ENCODE measurements at places on chromosomes 5 and 9.

GRCh38 chr5:175694371-175695160, 36.7 kb downstream of the HRH2 start:
- DNase-seq: no peak

GRCh38 chr9:71306134-71306533, 184.7 kb upstream of the TRPM3 start:
- DNase-seq: no peak

DNA sequence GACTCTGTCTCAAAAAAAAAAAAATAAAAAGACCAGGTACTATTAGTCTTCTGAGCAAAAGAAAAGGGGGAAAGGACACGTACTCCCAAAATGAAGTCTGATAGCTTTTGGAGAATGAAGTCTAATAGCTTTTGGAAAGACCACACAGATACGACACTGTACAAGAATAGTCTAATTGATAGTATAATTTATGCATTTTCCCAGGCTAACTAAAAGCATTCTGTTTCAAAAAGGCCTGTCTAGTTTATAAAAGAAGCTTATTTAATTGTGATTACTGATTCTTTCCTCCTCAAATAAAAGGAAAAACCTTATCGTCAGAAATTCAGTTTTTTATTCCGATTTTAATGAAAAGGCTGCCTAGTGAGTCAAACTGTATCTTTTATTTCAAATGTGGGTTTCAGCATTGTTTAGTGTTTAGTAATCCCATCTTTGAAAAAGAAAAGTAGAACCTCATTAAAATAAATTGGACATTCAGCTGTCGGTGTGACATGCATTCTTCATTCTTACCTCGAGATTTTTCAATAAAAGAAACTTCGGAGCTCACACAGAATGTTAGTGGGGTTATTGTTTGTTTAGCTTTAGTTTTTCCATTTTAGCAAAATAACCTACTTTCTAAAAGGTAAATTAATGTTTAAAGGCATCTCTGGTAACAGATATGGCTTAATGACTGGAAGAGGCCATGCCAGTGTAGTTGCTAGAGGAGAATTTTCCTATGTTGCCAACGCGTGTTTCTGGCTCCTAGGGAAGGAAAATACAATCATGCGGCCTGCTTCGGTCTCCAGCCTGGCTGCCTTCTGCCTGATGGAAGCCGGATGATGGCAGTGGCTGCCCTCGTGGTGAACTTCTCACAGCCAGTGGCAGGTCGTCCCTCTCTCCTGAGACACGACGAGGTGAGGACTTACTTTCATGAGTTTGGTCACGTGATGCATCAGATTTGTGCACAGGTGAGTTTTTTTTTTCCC, 70.0 kb downstream of the NLN start:
- no peak for DNase-seq

- DNase-seq: no peak
Measured at GRCh38 chr5:28370896-28371295, 1332.5 kb upstream of the CDH9 start.

- DNase-seq: no peak
Measured at GRCh38 chr9:6620353-6620752, 25.2 kb downstream of the GLDC start.

DNA sequence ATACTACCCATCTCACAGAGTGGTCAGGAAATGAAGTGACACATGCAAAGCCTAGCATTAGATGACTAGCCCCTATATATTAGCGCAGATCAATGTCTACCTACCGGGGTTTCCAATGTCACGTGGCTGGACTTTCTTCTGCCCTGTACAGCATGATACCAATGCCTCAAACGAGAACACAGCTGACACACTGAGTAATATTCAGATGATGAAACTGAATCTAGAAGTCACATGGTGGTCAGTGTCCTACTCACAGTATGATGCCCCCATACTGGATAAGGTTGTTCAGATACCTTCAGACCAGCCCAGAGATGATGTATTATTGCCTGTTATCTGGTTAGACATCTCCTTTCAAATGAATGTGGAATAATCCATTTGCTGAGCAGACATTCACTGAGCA, 71.1 kb upstream of the FRRS1L start:
- no peak for DNase-seq

DNA sequence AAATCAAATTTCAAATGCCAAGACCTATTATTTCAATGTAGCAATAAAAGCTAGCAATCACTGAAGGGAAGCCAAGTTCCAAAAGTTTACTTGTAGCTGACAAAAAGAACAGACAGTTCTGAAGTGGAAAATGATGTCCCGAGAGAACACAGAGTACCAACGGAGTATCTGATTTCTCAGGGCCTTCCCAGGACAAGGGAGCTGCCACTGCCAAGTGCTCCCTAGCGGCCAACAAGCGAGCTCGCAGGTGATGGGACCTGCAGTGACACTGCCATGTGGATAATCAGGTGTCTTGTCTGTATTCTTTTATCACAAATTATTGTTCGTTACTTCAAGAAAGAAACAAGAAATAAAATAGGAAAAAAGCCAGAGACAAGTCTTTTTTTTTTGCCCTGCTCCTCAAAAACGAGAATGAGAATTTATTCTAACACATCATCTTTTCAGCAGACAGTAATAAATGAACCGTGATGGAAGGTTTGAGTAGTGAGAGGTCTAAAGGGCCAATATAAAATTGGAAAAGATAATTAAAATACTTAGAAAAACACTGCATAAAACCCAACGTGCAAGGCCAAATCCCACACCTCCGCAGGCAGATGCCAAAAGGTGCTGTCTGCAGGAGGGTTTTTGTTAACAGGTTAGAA, 159.4 kb downstream of the MYO10 start:
- no peak for DNase-seq

DNA sequence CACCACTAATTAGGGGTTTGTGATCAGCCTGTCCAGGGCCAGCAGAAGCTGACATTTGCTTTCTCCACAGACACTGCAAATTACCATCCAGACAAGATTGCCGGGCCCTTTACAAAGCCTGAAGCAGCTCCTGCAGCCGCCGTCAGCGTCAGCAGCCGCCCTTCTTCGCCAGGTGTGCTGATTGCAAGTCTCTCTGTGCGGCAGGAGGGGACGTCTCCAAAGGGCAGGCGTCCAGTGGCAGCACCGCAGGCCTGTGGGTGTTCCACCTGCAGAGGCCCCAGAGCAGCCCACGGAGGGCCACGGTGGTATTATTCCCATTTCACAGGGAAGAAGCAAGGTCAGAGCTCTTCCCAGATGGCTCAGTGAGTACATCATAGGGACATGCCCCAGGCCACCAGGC, 108.0 kb upstream of the PPP1R26 start:
- DNase-seq: no peak

GRCh38 chr5:43154469-43154868, 33.8 kb downstream of the ZNF131 start:
- DNase-seq: no peak

DNA sequence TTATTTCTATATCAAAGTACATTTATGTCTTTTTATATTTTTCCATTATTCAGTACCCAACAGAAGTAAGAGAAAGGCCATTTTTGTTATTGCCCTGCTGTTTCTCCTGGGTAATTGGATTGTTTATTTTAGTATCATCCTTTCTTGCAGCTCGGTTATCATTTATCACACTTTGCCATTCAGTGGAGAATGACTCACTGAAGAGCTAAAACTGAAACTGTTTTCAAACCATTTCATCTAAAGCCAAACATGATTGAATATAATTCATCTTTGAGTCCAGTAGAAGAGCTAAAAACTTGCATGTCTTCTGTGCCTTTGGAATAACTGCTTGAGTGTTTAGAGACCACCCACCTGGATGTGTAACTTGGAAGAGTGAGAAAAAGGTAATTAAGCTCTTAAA, 139.5 kb upstream of the PRDM9 start:
- DNase-seq: no peak

- peak; percentile 67 for DNase-seq
Measured at GRCh38 chr9:25964239-25964638, 286.0 kb upstream of the TUSC1 start.

DNA sequence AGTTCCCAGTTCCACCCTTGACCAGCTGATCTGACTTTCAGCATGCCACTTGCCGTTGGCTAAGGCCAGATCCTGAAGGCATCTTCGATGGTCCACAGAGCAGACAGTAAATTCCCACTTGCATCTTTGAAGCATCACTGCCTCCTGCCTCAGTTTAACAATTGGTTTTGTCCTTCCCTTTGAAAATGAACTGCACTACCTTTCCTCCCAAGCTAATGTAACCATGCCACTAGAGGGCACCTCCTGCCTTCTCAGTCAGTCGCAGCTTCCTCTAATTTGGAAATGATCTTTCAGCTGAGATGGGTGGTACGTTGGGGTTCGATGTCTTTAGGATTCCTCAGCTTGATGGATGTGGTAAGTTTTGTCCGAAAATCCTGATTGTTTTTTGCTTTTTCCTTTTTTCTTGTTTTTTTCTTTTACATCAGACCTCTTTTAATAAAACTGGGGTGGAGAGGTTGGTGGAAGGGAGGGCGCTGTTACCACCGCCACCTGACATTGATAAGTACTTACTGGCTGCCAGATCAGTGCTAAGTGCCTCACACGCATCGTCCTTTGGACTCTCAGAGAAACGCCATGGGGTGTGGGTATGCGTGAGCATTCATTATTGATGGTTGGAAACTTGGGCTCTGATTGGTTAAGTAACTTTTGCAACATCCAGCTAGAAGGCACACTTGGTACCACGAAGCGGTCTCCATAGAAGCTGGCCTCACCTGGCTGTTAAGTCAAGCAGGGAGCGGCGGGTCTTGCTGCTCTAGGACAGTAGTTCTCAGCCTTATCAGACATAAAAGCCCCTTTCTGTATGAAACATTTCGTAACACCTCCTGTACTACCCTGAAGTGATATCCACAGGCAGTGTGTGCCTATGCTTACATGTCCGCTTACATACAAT, 16.9 kb downstream of the PTTG1 start:
- DNase-seq: peak; percentile 64

DNA sequence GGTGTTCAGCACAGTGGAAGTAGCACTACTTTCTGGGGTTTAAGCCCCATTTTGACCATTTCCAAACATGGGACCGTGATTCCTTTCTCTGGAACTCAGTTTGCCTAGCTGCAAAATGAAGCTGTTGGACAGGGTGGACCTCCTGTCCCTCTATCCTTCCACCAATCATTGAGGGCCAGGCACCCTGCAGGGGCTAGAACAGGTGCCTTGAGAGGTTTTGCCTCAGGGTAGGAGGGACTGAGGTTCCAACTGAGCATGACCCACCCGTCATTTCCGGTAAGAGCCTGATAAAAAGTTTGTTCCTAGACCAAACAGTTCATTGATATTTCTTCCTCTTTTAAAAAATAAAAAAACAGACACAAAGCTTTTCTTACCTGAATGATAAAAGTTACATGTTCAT, 116.5 kb downstream of the MVB12B start:
- DNase-seq: no peak

DNA sequence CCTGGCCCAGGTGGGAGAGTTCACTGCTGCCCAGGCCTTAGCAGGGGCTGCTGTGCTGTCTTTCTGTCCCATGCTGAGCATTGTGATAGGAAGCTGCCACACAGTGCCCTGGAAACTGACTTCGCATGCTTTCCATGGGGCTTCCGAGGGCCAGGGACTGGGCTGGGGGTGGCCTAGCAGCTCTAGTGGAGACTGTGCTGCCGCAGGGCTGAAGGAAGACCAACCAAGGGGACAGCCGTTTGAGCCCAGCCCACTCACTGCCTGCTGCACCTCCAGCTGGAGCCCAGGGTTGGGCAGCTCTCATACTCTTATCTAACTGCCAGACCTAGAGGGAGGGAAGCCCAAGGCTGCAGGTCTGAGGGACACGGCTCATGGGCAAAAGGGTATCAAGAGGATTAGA, 79.2 kb downstream of the RGS3 start:
- no peak for DNase-seq

DNA sequence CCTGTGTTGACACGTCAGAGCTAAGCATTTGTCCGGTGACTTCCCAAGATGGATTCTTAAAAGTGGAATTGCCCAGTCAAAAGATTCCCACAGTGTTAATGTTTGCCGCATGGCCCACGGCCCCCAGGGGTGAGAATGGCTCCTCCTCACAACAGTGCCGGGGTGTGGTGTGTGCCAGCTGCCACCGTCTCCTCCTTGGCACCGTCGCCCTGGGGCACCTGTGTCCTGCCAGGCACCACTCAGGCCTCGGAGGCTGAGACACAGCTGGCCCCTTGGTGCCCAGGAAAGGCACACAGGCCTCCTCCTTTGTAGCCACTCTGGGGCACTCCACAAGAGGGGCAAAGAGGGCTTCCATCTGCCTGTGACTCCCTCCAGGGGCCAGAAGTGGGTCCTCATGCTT, 4.3 kb downstream of the KCNT1 start:
- no peak for DNase-seq

GRCh38 chr9:137233143-137233980, 2.7 kb downstream of the SLC34A3 start:
- no peak for DNase-seq

GRCh38 chr9:121369595-121370265, at the start of gene STOM:
Gene STOM, minus strand, starts transcription at chr9:121370250. Its CDS starts 63 bp downstream, at chr9:121370187.
- no peak for DNase-seq

- no peak for DNase-seq
Measured at GRCh38 chr5:56356121-56356835, 123.1 kb upstream of the ANKRD55 start.

- no peak for DNase-seq
Measured at GRCh38 chr5:11977904-11978303, 73.7 kb upstream of the CTNND2 start.

DNA sequence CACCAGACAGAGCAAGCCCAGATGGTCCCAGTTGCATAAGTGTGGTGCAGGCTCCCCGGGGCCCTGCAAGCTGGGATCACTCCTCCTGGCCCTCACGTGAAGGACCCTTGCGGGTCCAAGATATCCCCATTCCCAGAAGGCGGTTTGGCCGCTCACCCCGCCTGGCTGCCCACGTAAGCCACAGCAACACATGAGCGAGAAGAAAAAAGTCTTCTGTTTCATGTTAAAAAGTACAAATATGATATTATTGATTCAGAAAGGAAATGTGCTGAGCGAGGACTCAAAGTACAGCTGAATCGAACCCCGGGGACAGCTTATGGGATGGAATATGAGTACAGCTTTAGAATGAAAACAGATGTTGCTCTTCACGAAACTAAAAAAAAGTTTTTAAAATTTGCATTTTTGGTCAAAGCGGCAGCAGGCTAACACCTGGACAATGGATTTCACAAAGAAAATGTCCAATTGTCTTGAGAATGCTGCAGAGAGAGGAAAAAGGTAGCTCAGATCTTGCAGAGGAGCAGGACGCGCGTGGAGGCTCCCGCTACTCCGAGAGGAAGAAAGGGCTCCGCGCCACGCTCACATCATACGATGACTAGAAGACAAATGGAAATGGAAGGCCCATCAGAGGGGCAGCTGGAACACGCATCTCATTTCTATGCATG, 427.6 kb downstream of the IRX1 start:
- DNase-seq: no peak

DNA sequence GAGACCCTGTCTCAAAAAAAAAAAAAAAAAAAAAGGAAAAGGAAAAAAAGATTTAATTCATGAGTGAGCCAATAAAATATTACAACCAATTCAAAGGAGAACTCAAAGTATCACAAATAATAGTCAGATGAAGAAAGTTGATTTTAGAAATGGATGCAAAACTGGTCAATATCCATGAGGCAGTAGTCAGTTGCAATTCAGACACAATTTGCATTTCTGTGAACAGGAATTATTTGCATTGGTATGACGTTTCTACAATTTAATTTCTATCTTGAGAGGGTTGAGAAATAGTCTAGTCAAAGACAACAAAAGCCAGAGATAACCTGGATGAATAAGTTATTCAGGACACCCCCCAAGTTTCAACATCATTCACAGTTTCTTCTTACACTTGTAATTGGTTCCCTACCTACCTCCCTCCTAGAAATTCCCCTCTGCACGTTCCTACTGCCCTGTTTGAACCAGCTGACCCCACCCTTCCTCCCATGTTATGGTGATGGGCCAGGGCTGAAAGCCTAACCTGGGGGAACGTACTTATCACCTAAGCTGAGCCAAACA, 28.6 kb upstream of the CDKN2AIPNL start:
- DNase-seq: no peak
